Epithelial cell of proximal tubule (primary cell): ENCODE measurements at places on chromosomes 13 and 19.
A peak's percentile ranks its signal among the peaks of the same experiment; 100 is the strongest.

GRCh38 chr13:29875646-29876045 is 25.2 kb upstream of the UBL3 start:
- DNase-seq = no peak

DNA sequence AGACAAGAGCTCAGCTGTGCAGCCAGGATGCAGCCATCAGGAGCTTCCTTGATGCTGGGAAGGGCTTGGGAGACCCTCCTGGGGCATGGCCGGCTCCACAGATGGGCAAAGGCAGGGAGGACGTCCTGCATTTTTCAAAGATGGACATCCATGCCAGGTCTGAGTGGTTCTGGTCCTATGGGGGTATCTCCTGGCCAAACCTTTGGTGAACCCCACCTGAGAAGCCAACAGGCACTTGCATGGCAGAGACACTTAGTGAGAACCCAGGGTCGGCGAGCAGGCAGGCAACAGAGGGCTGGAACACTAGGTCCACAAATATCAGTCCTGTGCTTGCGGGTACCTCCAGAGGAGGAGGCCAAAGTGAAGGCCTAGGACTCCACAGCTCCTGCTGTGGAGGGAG is 70.0 kb downstream of the KCTD15 start:
- no peak for DNase-seq

GRCh38 chr13:112917737-112918136 is 51.3 kb upstream of the MCF2L start:
- no peak for DNase-seq

- no peak for DNase-seq
Measured at GRCh38 chr13:112777637-112778406, 88.0 kb downstream of the ATP11A start.

GRCh38 chr19:45097776-45098520 is 5.0 kb downstream of the PPP1R37 start:
- peak; percentile 93 for DNase-seq

DNA sequence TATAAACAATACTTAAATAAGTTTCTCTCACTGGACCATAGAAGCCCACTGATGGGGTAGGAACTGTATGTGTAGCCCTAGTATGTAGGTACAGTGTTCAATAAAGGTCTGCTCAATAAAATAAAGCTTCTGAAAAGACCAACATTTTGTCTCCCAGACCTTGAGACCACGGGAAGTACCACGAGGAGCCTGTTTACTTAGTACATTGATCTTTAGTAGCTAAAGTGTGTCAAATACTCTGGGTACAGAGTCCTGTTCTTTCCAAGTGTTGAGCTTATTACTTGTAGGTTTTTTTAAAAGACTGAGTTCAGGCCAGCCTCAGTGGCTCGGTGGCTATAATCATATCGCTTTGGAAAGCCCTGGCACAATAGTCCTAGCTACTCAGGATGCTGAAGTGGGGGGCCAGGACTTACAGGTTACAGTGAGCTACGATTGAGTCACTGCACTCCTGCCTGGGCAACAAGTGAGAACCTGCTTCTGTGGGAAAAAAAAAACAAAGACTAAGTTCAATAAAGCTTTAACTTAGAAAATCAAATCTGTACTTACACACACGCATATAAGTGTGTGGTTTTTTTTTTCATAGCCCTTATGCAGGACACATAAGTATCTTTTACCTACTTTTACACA is 3.4 kb downstream of the MTRF1 start:
- DNase-seq = no peak

DNA sequence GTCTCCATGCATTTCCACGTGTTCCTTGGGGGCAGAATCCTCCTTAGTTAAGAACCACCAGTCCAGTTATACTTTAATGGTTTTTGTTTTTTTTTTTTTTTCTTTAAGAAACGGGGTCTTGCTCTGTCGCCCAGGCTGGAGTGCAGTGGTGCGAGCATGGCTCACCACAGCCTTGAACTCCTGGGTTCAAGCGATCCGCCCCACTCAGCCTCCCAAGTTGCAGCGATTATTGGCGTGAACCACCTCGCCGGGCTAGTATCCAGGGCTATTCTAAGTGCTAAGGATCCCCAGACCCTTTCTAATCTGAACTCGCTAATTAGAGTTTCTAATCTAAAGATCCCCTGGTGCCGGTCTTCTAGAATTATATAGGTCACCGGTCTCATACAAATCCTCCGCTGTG is 9.6 kb downstream of the ABHD8 start:
- no peak for DNase-seq

GRCh38 chr13:78430166-78430791 is 173.1 kb downstream of the POU4F1 start:
- DNase-seq = no peak

- no peak for DNase-seq
Measured at GRCh38 chr13:64529874-64530485, 2700.2 kb downstream of the PCDH9 start.

- DNase-seq = no peak
Measured at GRCh38 chr19:5445561-5446055, 9.6 kb upstream of the ZNRF4 start.

DNA sequence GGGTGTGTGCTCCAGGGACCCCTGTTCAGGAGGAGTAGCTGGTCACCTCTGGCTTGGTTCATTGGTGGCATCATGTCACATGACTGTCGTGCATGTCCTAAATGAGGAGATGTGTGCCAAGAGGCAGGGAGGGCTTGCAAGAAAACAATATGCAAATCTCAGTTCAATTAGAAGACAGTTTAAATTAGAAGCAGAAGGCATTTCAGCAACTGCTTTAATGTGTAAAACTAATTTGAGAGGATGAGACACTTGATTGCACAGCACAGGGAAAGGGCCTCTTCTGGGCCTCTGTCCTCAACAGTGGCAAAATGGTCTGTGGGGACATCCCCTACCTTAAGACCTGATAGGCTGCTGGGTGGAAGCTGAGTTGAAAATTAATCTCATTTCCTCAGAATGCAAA is 54.6 kb downstream of the SPATA13 start:
- no peak for DNase-seq

GRCh38 chr19:14061081-14061749 is 661 bp downstream of the PALM3 start:
- no peak for DNase-seq
